GM06990 (cell line): ENCODE measurements at places on chromosomes 11 and 22.

- DNase-seq, result no peak
These were observed 25.1 kb downstream of the MRGPRG start for GRCh38 chr11:3193373-3194015.

DNA sequence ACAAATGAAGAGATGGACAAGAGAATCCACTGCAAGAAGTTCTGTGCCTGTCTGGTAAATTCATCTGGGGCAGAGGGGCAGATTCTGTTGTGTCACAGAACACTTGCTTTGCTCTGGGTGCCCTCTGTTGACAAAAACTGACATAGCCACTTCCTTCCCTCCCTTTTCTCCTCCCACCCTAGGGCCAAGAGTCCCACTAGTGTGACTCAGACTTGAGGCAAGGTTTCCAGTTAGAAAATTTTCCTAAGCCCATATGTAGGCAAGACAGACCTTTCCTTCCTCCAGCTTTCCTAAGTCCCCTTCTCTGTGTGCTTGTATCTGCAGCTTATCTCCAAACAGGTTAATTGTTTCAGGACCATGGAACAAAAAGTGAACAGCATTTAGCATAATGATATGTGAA, 106.8 kb downstream of the RBFOX2 start:
- DNase-seq, result no peak

DNA sequence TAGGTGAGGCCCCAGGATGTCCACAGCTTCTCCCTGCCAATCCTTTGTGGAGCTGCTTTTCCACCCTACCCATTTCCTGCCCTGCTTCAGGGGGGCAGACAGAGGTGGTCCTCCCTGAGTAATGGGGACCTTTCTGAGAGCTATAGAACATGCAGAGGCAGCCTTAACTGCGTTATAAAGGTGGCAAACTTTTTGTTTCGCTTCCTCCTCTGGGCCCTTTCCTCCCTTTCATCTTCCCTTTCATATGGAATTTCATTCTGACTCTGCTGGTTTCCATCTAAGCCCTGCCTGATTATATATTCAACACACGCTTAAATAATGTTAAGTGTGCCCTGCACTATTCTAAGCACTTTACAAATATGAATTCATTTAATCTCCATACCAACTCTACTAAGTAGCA, 169.3 kb upstream of the E2F8 start:
- peak; percentile 25 for DNase-seq

GRCh38 chr11:61627850-61628661, 47.2 kb upstream of the SYT7 start:
- no peak for DNase-seq

DNA sequence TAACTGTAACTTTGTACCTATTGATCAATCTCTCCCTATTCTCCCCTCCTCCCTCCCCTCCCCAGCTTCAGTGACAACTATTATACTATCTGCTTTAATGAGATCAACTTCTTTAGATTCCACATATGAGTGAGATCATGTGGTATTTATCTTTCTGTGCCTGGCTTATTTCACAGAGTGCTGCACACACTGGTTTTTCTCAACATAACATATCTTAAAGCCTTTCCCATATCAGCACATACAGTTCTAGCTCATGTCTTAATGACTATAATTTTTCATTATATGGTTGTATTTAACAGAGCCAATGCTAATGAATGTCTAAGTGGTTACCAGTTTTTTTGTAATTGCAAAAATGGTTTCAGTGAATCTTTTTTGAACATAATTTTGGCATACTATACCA, 340.3 kb upstream of the DDI1 start:
- DNase-seq, result no peak

DNA sequence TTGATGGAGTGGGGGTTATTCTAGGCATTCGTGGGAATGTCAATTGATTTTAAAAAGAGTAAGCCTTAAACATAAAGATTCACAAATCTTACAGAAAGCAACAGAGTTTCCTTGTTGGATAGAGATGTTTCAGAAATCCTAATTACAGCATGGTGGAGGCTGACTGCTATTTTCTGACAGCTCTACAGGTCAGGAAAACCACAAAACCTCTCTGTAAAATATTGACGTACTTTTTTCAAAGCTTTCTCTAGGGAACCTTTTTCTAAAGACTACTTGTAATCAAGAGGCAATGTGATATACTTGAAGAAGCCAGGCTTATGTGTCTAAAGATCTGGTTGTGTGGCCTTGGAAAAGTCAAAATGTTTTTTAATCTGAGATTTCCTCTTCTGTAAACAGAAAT, 9.1 kb upstream of the OR8B8 start:
- no peak for DNase-seq

DNA sequence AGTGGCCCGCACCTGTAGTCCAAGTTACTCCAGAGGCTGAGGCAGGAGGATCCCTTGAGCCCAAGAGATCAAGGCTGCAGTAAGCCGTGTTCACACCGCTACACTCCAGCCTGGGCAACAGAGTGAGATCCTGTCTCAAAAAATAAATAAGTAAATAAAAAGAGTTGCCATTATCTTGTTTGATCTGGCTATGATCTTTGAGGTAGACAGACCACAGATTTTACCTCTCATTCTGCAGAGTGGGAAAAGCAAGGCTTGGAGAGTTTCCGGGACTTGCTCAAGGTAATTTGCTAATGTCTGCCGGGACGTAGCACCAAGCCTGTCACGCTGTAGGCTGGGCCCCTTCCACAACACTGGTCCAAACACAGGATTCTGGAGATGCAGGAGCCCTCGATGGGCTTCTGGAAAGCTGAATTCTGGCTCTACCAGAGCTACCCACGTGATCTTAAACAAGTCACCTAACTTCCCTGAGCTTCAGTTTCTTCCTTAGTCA, 6.8 kb downstream of the GRAP2 start:
- DNase-seq, result no peak

DNA sequence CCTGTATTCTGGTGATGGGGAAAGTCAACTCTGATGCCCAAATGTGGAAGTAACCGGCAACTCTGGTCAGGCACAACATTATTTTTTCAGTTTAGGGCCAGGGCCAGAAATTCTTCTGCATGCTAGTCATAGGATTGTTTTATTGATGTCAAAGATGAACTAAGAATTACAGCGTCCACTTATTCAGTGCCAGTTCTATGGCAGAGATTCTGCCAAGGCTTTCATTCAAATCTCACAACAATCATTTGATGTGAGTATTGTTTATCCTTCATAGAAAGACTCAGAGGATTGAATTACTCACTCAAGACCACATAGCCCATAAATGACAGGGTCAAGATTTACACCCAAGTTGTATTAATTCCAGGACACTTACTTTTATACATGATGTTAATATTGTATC, 87.7 kb downstream of the TMPRSS5 start:
- no peak for DNase-seq

GRCh38 chr22:17237038-17237668, 17.9 kb upstream of the ADA2 start:
- peak; percentile 79 for DNase-seq

GRCh38 chr11:123166071-123166559, 28.9 kb downstream of the CLMP start:
- no peak for DNase-seq

DNA sequence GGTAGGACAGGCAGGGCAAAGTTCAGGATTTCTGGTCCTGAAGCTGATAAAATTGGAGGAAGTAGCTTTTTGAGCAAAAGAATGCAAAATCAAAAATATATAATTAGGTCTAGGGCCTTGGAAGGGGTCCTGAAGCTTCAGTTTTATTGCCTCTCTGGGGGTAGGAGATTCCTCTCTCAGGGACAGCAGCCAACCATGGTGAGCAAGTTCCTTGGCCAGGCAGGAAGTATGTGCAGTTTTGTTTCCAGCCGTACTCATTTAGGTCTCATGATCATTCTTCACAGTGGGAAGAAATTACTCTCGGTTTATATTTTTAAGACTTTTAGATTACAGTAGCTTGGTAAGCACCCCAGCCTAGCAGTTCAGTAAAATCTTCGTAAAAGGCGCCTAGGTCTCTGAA, 2.9 kb upstream of the RAB38 start:
- DNase-seq, result no peak

GRCh38 chr11:115498354-115498753, 5.9 kb downstream of the CADM1 start:
- no peak for DNase-seq

DNA sequence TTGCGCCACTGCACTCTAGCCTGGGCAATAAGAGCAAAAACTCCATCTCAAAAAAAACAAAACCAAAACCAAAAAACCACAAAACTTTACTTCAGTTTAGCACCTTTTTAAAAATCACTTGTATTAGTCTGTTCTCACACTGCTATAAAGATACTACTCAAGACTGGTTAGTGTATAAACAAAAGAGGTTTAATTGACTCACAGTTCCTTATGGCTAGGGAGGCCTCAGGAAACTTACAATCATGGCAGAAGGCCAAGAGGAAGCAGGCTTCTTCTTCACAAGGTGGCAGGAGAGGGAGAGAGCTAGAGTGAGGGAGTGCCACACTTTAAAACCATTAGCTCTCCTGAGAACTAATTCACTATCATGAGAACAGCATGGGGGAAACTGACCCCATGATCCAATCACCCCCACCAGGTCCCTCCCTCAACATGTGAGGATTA, 261.3 kb downstream of the TMEM135 start:
- no peak for DNase-seq

GRCh38 chr11:48172818-48173609, 43.6 kb upstream of the OR4B1 start:
- no peak for DNase-seq

- DNase-seq, result peak; percentile 93
These were observed at the start of gene SIK3 for GRCh38 chr11:117098269-117099232. SIK3 (minus strand) TSS chr11:117098428; CDS start chr11:117098415, 13 bp downstream.

GRCh38 chr22:28542980-28543621, 136.5 kb downstream of the TTC28 start:
- DNase-seq, result no peak

- DNase-seq, result no peak
These were observed 513.0 kb downstream of the SOX6 start for GRCh38 chr11:15843309-15843872.

GRCh38 chr11:75793966-75794365, 21.0 kb upstream of the UVRAG start:
- DNase-seq, result no peak

DNA sequence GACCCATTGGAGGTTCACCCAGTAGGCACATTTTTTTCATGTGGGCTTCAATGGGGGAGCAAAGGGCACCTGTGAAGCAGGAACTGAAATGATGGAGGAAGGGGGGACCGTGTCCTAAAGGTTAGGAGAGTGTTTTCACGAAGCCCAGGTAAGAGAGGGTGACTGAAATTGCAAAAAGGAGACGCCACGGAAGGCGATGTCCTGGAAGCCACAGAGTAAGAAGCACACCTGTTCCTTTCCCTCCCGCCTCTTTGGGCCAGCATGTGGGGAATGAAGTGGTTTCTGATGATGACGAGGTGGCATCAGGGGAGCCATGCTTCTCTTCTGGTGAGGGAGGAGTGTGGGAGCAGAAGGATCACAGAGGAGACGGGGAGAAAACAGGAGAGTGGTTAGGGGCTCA, 37.0 kb upstream of the MICAL2 start:
- no peak for DNase-seq

GRCh38 chr22:25167834-25168601, 31.6 kb upstream of the CRYBB3 start:
- DNase-seq, result no peak

DNA sequence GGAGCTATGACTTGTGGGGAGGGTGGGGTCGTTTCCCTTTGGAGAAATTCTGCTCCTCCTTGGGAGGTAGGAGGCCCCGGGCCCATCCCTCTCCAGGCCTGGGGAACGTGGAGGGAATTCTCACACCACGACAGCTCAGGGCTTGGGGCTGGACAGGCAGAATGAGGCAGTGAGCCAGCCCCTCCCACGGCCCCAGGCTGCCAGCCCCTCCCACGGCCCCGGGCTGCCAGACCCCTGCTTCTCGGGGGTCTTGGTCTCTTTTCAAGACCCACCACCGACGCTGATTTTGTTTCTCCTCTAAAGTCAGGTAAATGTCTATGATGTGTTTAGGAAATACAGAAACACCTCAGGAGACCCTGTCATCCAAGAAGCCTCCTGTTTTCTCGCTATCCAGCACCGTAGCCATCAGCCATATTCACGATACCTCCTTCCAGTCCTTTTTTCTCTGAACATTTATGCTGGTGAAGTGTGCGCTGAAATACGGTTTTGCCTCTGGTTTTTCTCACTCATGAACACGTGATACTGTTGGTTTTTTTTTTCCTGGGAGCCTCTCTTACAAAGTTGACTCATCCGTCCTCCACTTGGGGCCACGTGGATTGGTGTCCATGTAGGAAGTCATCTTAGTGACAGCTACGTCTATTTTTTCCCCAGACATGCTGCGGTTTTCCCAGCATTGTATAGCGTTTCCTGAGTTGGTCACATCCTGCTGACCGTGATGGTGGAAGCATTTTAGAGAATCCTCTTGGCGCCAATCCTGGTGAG, 1219.6 kb downstream of the BRD1 start:
- no peak for DNase-seq

- DNase-seq, result no peak
These were observed 29.6 kb downstream of the IGF2 start for GRCh38 chr11:2109541-2110019.

DNA sequence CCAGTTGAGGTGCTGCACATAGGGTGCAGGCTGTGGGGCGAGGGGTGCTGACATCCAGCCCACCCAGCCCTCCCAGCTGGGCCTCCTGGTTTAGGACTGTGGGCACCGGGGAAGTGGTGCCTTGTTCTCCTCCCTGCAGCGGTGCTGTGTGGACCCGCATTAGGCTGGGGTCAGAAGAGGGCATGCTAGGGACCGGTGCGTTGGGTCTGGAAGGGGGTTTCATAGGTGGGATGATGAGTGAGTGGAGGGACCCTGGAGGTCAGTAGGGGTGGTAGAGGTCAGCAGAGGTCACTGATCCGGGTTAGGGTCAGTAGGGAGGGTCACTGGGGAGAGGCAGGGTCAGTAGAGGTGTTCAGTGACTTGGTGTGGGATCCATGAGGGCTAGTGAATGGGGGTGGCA, 6.7 kb upstream of the MYBPC3 start:
- DNase-seq, result no peak

- DNase-seq, result no peak
These were observed 978.7 kb downstream of the DLG2 start for GRCh38 chr11:84648471-84648870.

DNA sequence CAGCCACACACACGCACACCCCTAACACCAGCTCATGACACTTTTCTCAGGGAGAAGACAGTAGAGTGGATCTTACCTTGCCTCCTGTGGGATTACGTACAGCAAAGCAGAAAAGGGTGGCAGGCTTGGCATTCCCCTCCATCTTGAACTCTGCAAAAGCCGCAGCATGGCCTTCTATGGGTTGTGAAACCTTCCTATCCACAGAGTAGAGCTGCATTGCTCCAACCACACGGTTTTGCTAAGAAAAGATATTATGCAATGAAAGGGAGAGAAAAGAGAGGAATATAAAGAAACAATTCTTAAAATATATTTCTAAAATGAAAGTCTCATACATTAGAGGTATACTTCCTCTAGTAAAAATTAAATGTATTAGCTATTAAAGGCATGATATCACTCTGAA, 48.8 kb downstream of the CLTCL1 start:
- DNase-seq, result no peak

- DNase-seq, result no peak
These were observed 52.8 kb upstream of the SLC35C1 start for GRCh38 chr11:45752106-45752505.

- DNase-seq, result no peak
These were observed 121.1 kb upstream of the TMEM45B start for GRCh38 chr11:129694538-129694937.
